Fibroblast of villous mesenchyme (primary cell): ENCODE measurements at places on chromosomes 7 and 10.

DNA sequence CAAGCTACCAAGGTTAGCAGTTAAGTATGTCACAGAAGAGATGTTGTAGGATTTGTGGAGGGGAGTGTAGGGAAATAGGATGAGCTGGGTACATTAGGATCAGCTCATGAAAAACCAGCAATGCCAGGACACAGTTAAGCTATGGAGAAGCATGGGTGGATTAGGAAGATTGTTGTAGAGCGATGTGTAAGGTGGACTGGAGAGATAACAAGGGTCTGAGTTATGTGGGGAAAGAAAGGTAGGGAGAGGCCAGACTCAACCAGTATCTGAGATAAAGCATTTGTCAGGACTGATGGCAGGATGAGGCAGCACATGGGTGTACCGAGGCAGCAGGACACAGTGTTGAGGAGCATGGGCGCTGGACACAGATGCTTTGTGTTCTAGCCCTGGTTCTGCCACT, 85.4 kb upstream of the PRR15 start:
- no peak for DNase-seq

GRCh38 chr7:46772776-46773175, 809.1 kb downstream of the TNS3 start:
- no peak for DNase-seq

GRCh38 chr10:7593063-7593462, 73.7 kb downstream of the ITIH5 start:
- DNase-seq: no peak

DNA sequence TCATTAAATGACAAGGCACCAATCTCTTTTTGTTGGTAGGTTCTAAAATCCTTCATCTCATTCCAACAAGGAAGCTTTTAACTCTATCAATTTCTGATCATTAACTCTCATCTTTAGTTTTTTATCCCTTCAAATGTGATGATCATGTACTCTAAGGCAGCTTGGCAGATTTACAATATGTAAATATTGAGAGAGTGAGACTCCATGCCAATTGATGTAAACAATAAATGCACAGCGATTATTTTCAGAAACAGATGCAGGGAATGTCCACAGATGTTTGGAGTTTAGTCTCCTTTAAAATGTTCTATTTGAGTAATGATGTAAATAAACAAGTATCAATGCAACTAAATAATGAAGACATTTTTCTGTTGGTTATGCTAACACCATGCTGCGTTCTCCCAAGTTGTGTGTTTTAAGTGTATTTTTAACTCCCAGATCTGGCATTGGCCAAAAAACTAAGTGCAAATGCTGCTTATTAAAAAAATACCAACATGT, 213.8 kb downstream of the AHR start:
- DNase-seq: no peak

- DNase-seq: no peak
Measured at GRCh38 chr10:118838364-118838763, 83.6 kb upstream of the CACUL1 start.

GRCh38 chr7:66779669-66780409, 39.3 kb downstream of the RABGEF1 start:
- DNase-seq: peak; percentile 63

DNA sequence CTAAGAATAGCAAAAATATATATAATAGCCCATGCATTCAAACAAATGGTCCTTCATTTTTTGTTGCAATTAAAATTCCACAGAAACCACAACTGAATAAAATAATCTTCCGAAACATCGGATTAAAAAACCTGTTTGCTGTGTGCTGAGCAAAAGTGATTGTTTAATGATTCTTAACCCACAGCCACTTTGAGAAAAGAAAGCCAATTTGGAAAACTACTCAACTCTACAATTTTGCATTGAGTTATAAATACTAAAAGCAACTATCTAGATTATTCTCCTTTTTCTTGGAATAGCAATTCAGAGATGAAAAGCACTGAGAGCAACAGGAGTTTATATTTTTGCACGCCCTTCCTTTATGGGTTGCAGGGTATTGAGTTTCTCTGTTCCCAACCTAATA, 8.0 kb downstream of the ADRB1 start:
- no peak for DNase-seq

DNA sequence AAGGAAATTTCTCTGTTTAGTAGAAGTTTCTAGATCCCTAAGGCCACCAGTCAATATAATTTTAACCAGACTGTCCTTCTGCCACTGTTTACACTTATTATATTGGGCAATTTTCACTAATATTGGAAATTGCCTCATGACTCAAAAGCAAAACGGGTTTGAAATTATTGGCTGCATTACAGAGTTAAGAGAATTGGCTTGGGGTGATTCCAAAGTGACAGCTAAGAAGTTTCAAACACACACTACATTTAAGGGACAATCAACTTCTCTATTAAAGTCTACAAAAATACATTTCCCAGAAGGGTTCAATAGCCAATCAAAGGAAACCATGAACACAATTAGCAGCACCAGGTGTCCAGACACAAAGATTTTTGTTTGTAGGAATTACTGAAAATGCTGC, 111.9 kb downstream of the NEBL start:
- no peak for DNase-seq

GRCh38 chr7:14507617-14508016, 394.9 kb downstream of the DGKB start:
- DNase-seq: peak; percentile 1

DNA sequence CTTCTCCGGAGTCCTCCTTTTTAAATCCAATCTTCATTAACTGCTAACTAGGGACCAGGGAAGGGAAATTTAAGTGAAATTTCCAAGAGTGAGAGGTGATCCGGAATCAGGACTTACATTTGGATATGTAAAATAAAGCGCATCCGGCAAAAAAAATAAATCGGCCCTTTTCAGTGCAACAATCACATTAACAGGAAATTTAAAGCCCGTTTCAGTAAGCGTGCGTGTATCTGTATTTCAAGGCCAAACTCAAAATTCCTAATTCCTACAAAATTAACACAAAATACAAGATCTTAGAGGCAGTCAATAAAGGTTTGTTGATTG, 771 bp downstream of the DNAJC9 start:
- peak; percentile 18 for DNase-seq

- no peak for DNase-seq
Measured at GRCh38 chr10:114685456-114685855, 27.4 kb upstream of the ABLIM1 start.

DNA sequence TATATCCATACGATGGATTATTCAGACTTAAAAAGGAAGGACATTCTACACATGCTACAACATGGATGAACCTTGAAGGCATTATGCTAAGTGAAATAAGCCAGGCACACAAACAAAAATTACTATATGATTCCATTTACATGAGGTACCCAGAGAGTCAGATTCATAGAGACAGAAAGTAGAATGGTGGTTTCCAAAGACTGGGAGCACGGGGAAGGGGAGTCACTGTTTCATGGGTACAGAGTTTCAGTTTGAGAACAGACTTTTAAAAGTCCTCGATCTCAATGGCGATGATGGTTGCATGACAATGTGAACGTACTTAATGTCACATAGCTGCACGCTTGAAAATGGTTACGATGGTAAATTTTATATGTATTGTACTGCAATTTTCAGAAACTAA, 39.3 kb downstream of the NUDCD3 start:
- DNase-seq: no peak

DNA sequence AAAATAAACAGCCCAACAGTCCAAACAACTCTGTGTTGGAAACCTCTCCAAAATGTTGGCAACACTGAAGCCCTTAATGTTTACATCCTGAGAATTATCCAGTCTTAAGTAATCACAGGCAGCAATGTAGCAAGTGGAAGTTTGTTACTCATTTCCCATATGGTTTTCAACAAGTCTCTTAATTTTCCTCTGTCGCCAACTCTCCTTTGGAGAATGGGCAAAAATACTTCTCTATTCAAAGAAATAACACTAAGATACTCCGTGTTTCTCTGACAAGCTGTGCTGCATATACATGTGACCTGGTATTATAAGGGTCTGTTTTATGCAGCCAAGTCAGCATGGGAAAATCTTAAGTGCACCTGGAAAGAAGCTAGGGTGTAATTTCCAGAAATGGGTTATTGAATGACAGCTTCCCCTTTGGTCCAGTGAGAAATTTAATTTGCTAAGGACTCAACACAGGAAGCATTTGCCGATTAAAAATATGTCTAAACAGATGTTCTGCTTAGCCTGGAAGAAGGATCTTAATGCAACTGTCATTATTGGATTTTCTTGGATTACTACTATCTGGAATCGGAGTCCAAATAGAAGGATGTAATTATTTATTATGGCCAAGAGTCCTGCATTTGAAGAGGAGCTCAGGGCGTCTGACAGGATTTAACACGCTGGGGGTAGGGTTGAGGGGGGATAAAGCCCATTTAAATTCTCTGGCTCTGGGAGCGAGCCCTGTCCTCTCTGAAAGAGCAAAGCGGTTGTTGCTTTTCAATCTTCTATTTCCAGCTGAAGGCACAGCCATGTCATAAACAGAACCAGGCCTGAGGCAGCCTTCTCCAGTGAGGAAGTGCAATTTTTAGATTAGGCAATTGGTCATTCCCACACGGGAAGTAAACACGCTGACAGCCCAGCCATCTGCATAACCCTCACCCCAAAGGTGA, 73.1 kb downstream of the TLL2 start:
- DNase-seq: no peak

- DNase-seq: no peak
Measured at GRCh38 chr7:126790763-126791162, 462.0 kb downstream of the GRM8 start.

- peak; percentile 12 for DNase-seq
Measured at GRCh38 chr10:8473205-8473604, 418.7 kb downstream of the GATA3 start.

DNA sequence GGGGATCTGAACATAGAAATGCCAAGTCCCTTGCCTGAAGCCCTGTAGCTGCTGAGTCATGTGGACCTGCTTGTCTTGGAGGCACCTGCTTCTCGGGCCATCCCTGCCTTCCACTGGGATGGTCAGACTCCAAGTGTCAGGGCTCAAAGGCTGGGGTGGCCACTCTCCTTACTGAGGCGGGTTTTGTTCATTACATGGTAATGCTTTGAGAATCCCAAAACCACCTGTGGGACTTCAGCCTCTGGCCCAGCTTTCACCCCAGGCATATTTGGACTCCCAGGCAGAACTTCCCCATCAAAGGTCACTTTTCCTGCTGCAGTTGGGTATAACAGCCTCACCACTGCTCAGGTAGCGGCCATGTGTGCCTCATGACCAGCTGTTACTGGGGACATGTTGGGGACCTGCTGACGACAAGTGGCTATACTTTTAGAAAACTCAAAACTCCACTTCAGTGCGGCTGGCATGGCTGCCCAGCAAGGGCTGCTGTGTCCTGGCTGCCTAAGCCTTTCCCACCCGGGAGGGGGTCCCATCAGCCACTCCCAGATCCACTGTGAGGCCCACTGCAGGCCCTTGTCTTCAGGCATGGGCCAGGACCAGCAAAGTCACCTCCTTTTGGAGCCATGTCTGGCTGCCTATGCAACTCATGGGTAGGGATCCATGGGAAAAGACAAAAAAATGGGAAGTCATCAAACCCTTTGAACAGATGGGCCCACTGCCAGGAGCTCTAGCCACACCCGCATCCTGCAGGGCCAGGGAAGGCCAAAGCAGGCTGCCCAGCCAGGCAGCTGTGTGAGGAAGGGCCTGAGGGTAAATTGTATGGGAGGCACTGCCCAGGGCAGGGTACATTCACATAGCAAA, 96.7 kb downstream of the ARHGAP22 start:
- DNase-seq: no peak
